Ascending aorta (tissue), 2 donors: ENCODE measurements at places on chromosomes 4 and X. TPM values are rescaled to one million over a fixed set of nuclear protein-coding genes. Genes with fewer than 3 reads are reported as not detected.

The KLKB1 gene
- total RNA-seq = not detected

GRCh38 chr4:18934197-18934596 lies 912.6 kb upstream of the LCORL start:
- no peak for DNase-seq
- H3K4me1 ChIP-seq = no peaks in the 10 kb centered on the region
- no peak overlapping the region for H3K27ac ChIP-seq
- H3K36me3 ChIP-seq = no peaks in the 10 kb centered on the region
- H3K4me3 ChIP-seq = no peak overlapping the region

DNA sequence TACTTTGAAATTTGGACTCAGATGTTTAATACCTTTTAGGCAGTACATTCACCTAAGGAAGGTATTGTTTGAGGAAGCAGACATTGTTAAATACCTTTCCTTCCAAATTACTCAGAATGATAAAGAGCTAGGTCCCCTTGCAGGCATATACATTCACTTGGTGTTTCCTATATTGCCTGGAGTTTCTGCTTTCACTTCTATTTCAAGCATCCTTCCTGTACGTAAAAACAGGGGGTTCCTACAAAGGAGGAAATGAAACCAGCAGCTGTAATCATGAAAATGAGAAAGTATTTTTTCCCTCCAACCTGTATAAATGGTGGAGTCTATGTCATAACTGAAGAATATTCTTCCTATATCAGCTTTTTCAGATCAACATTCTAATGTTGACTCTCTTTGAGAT lies 90.4 kb upstream of the RASGEF1B start:
- H3K27me3 ChIP-seq = no peaks in the 10 kb centered on the region
- H3K4me3 ChIP-seq = no peak overlapping the region
- H3K36me3 ChIP-seq = no peaks in the 10 kb centered on the region
- no peak for DNase-seq

The CNKSR2 gene
- total RNA-seq = 0.53 TPM

GRCh38 chr4:189001971-189002450 lies 862.8 kb downstream of the TRIML1 start:
- no peak for DNase-seq
- H3K27ac ChIP-seq = no peak overlapping the region
- H3K4me3 ChIP-seq = no peak overlapping the region
- H3K4me1 ChIP-seq = no peaks in the 10 kb centered on the region
- no peaks in the 10 kb centered on the region for H3K36me3 ChIP-seq

DNA sequence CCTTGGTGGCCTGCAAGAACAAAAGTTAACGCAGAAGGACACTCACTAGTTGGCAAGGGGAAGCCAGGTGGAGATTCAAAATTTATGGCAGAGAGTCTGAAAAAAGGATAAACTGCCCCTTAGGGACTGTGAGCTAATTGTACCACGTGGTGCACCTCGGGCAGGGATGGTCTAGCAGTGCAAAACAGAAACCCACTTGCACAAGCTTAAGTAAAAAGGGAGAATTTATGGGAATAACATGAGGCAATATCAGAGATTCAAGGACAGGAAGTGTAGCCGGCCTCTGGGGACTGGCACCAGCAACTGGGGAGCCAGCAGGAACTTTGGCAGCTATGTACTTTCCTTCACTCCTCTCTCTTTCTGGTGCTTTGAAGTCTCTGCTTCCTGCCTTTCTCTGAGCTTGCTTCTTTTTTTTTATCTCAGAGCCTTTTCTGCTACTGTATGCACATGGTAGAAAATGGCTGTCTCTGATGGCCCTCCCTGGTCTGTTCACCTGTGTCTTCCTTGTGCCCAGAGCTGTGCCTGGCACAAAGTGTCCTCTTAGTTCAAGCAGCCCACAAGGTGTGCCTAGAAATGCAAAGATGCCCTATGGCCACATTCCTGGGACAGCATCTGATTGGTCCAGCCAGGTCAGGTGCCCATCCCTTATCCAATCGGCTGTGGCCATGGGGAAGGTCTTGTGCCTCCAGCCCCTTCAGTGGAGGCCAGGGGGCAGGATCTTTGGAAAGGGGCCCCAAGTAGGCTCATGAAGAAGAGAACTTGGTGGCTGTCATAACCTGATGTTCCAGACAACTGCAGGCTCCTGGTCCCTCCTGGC lies 114.8 kb upstream of the ATP6AP2 start:
- no peak overlapping the region for H3K4me3 ChIP-seq
- no peaks in the 10 kb centered on the region for H3K4me1 ChIP-seq
- no peak for DNase-seq
- H3K27me3 ChIP-seq = no peaks in the 10 kb centered on the region
- H3K36me3 ChIP-seq = no peaks in the 10 kb centered on the region
- H3K27ac ChIP-seq = no peak overlapping the region

The OCIAD1 gene
- 146 TPM for total RNA-seq

The FAM184B gene
- not detected for total RNA-seq

DNA sequence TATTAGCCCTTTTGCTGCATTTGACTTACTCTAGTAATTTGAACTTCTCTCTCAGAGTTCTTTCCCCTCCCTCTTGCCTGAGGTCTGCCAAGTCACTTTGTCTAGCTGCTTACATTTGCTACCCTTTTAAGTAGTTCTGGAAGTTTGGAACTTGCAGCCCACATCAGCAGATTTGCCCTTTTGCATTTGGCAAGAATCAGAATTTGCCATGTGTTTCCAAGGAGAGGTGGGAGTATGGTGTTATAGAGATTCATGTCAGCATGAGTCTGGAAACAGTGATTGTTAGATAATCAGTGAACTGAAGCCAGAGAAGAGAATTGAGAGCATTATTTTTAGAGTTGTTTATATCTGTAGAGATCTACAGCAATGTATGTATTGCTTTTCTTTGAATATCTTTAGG lies 52.1 kb downstream of the KLHL34 start:
- no peaks in the 10 kb centered on the region for H3K4me1 ChIP-seq
- DNase-seq = no peak
- no peaks in the 10 kb centered on the region for H3K36me3 ChIP-seq
- no peak overlapping the region for H3K4me3 ChIP-seq

GRCh38 chr4:16995451-16995850 lies 97.0 kb upstream of the LDB2 start:
- no peaks in the 10 kb centered on the region for H3K4me1 ChIP-seq
- no peaks in the 10 kb centered on the region for H3K36me3 ChIP-seq
- H3K27ac ChIP-seq = no peak overlapping the region
- H3K27me3 ChIP-seq = no peaks in the 10 kb centered on the region

GRCh38 chr4:113407409-113407808 lies 354.1 kb downstream of the CAMK2D start:
- no peaks in the 10 kb centered on the region for H3K27me3 ChIP-seq
- no peak for DNase-seq
- no peak overlapping the region for H3K27ac ChIP-seq
- H3K4me3 ChIP-seq = no peak overlapping the region

DNA sequence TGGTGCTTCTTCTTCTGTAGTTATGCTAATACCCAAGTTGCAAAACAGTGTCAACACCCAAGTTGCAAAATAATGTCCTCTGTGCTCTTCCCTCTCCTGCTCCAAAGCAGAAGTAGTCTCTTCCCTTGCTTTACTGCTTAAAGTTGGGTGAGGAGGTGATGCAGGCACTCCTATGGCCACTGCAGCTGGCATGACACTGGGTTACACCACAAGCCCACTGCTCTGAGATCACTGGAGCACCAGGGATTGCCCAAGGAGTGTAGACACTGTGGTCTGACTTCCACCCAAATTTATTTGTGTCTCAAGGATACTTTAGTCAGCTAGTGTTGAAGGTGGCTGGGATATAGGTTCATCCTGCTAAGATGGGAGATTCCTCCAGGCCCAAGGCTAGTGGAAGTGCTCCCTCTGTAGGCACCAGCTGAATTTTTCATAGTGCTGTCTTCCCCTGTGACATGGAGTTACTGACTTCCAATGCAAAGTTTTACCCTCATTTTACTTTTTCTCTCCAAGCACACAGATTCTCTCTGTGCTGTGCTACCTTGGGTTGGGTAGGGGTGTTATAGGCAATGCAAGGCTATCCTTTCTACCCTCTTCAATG lies 196.2 kb upstream of the TENT5D start:
- no peaks in the 10 kb centered on the region for H3K36me3 ChIP-seq
- H3K27me3 ChIP-seq = no peaks in the 10 kb centered on the region
- DNase-seq = no peak

GRCh38 chrX:40209951-40210617 lies 112.3 kb upstream of the BCOR start:
- H3K27ac ChIP-seq = no peak overlapping the region
- no peaks in the 10 kb centered on the region for H3K27me3 ChIP-seq
- no peak for DNase-seq
- H3K4me3 ChIP-seq = no peak overlapping the region
- no peaks in the 10 kb centered on the region for H3K36me3 ChIP-seq
- H3K4me1 ChIP-seq = no peaks in the 10 kb centered on the region

The SSX3 gene
- not detected for total RNA-seq

The TBC1D9 gene
- 25.5 TPM for total RNA-seq

The MAGEC2 gene
- total RNA-seq = not detected

The SH2D1A gene
- total RNA-seq = not detected

- H3K4me3 ChIP-seq = no peak overlapping the region
- no peak overlapping the region for H3K27ac ChIP-seq
- H3K27me3 ChIP-seq = no peaks in the 10 kb centered on the region
These were observed 165.3 kb upstream of the FAM241A start for GRCh38 chr4:111979921-111980320.

The TLR2 gene
- total RNA-seq = 19.1 TPM

The OTUD6A gene
- not detected for total RNA-seq

- DNase-seq = no peak
- no peak overlapping the region for H3K4me3 ChIP-seq
- no peaks in the 10 kb centered on the region for H3K36me3 ChIP-seq
- no peak overlapping the region for H3K27ac ChIP-seq
These were observed 42.8 kb downstream of the DOCK11 start for GRCh38 chrX:118538386-118538785.

GRCh38 chrX:1306909-1307625 lies 29.5 kb upstream of the IL3RA start:
- no peak overlapping the region for H3K4me3 ChIP-seq
- H3K27ac ChIP-seq = no peak overlapping the region
- no peaks in the 10 kb centered on the region for H3K4me1 ChIP-seq
- no peaks in the 10 kb centered on the region for H3K36me3 ChIP-seq
- DNase-seq = no peak

- H3K36me3 ChIP-seq = no peaks in the 10 kb centered on the region
- no peak for DNase-seq
- no peak overlapping the region for H3K4me3 ChIP-seq
- H3K4me1 ChIP-seq = no peaks in the 10 kb centered on the region
- H3K27me3 ChIP-seq = no peaks in the 10 kb centered on the region
- no peak overlapping the region for H3K27ac ChIP-seq
These were observed 46.8 kb downstream of the CRLF2 start for GRCh38 chrX:1165535-1166196.

The HAND2 gene
- total RNA-seq = 6.0 TPM

DNA sequence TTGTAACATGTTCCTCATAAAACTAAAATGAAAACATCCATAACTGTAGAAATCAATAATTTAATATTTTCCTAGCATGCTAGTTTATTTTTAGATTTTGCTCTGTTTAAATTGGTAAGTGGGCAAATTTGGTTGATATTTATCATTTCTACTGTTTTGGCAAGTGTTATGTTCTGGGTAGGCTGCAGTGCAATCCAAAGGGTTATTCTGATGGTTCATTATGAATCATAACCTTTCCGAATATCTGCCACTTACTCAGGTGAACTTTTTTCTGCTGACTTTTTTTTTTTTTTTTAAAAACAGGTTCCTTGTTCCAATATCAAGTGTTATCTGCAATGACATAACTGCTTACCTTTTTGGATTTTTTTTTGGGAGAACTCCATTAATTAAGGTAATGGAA lies 52.0 kb downstream of the CDS1 start:
- H3K4me3 ChIP-seq = no peak overlapping the region
- no peak for DNase-seq

The TKTL2 gene
- total RNA-seq = not detected

GRCh38 chr4:117417856-117418255 lies 332.5 kb upstream of the TRAM1L1 start:
- no peaks in the 10 kb centered on the region for H3K36me3 ChIP-seq
- H3K4me1 ChIP-seq = no peaks in the 10 kb centered on the region
- no peak overlapping the region for H3K27ac ChIP-seq
- H3K27me3 ChIP-seq = no peaks in the 10 kb centered on the region
- no peak overlapping the region for H3K4me3 ChIP-seq

GRCh38 chr4:183399126-183399522 lies 45.3 kb upstream of the CDKN2AIP start:
- no peak for DNase-seq
- H3K4me1 ChIP-seq = peaks cover 7% of the 10 kb centered on the region
- H3K36me3 ChIP-seq = no peaks in the 10 kb centered on the region
- peak overlapping the region; percentile 72 for H3K4me3 ChIP-seq

GRCh38 chr4:56330691-56331090 lies 56.6 kb downstream of the AASDH start:
- no peaks in the 10 kb centered on the region for H3K4me1 ChIP-seq
- no peak for DNase-seq
- no peaks in the 10 kb centered on the region for H3K36me3 ChIP-seq
- no peaks in the 10 kb centered on the region for H3K27me3 ChIP-seq

The ZFP92 gene
- 0.96 TPM for total RNA-seq

The IL21 gene
- total RNA-seq = not detected

The CITED1 gene
- total RNA-seq = not detected

DNA sequence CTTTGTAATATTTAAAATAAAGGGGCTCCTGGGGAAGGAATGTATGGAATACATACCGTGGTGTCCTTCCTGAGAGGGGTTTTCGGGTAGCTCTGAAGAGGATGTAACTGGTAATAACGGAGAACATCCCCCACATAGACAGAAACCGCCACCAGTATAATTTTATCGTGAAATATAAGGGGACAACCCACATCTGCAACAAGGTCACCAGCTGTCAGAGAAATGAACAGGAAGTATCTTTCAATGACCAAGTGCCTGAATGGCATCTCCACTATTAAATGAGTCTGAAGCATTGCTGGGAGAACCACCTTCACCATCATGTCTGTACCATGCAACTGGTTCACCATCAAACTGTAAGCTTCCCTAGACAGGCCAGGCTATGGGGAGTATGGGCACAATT lies 31.7 kb downstream of the RNF175 start:
- H3K4me3 ChIP-seq = no peak overlapping the region
- DNase-seq = no peak
- no peaks in the 10 kb centered on the region for H3K4me1 ChIP-seq
- no peaks in the 10 kb centered on the region for H3K27me3 ChIP-seq
- H3K36me3 ChIP-seq = no peaks in the 10 kb centered on the region

The SERPINA7 gene
- 0.75 TPM for total RNA-seq

The DGKK gene
- total RNA-seq = not detected

DNA sequence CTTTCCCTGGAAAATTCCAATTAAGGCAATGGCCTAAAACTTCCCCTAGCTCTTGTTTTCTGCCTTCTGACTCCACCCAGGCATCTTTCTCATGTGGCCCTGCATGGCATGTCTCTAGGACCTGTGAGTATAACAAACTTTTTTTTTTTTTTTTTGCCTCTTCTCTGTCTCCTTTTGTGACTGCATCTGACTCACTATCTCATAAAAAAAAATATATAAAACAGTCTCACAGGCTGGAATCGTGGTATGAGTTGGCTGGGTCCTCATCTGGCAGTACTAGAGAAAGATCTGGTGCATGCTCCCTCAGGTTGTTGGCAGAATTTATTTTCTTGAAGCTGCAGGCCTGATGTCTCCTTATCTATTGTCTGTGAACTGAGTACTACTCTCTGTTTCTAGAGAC lies 313.9 kb downstream of the TECRL start:
- H3K27me3 ChIP-seq = no peaks in the 10 kb centered on the region
- H3K4me1 ChIP-seq = no peaks in the 10 kb centered on the region
- H3K4me3 ChIP-seq = no peak overlapping the region
- DNase-seq = no peak

The GLRA3 gene
- not detected for total RNA-seq

The KLB gene
- total RNA-seq = not detected

The FAM133A gene
- total RNA-seq = not detected

GRCh38 chrX:68464796-68465195 lies 31.5 kb upstream of the OPHN1 start:
- no peak for DNase-seq
- no peak overlapping the region for H3K27ac ChIP-seq
- no peaks in the 10 kb centered on the region for H3K36me3 ChIP-seq
- H3K27me3 ChIP-seq = no peaks in the 10 kb centered on the region
